Midbrain (tissue), 1 donor: ENCODE measurements at places on chromosomes 11 and 22.

- DNase-seq: no peak
These were observed 104.1 kb upstream of the MTNR1B start for GRCh38 chr11:92865352-92865751.

DNA sequence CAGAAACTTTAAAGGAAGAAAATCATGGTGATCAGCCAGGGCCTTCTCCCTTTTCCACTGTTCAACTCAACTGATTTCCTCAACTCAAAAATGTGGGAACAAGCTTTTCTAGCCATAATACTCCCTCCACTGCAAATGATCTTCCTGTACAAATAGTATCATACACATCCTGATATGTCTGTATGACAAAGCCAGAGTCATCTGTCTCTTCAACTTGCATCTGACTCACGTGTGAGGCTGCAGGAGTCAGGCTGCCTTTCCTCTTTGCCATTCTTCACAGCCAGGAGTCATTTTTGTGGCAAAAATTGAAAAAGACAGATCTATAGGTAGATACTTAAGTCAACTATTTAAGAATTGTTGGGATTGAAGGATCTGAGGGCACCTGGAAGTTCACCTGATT lies 13.3 kb downstream of the PATZ1 start:
- no peak for DNase-seq

DNA sequence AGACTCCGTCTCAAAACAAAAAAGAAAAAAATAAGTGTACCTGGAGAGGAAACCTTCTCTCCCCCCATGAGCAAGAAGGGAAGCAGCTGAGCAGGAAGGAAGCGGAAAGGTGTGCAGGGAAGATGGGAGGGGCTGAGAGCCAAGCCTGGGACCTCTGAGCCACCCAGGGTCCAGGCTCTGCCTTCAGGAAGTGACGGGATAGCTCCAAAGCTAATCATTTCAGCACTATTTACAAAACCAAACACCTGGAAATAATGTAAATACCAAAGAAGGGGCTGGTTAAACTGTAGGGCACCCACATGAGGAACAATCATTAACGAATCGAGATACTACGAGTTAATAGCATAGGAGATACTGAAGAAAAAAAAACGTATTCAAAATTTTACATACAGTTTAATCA lies 27.9 kb downstream of the ARRB1 start:
- DNase-seq: no peak

GRCh38 chr22:27768027-27768653 lies 33.4 kb downstream of the MN1 start:
- no peak for DNase-seq

DNA sequence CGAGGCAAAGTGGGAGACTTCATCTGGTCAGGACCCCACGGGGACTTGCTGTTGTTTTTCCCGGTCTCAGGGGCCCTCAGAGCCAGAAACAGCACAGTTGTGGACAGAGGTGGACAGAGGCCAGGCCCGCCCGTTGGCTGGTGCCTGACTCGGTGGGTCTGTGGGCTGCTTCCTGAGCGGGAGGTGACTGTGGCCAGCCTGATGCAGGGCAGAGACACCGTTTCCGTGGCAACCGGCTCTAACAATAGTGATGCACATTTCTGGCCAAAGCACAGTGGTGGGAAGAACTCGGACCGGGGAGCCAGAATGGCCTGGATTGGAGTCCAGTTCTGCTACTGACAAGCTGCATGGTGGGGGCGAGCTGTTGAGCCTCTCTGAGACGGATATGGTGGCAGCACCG lies 58.7 kb upstream of the ATXN10 start:
- DNase-seq: no peak

- no peak for DNase-seq
These were observed 17.5 kb downstream of the JAM3 start for GRCh38 chr11:134086376-134086775.

- DNase-seq: no peak
These were observed 44.8 kb upstream of the ISX start for GRCh38 chr22:35021161-35021560.

GRCh38 chr11:19746086-19746485 lies 33.4 kb downstream of the NAV2 start:
- DNase-seq: no peak
